ENCODE measurements at places on chromosomes 16 and 17. TPM values are rescaled to one million over a fixed set of nuclear protein-coding genes. Genes with fewer than 3 reads are reported as not detected.

Gene ITGAL
- not detected for total RNA-seq

Gene ZNF629
- 32.6 TPM for total RNA-seq

Gene KRT24
- 2.4 TPM for total RNA-seq

Gene CYTH1
- total RNA-seq: 40.5 TPM

Gene RSKR
- 42.1 TPM for total RNA-seq

Gene C16orf87
- total RNA-seq: 11.7 TPM

Gene ROGDI
- total RNA-seq: 17.9 TPM

Gene CDT1
- total RNA-seq: 82.5 TPM

Gene MEFV
- not detected for total RNA-seq

DNA sequence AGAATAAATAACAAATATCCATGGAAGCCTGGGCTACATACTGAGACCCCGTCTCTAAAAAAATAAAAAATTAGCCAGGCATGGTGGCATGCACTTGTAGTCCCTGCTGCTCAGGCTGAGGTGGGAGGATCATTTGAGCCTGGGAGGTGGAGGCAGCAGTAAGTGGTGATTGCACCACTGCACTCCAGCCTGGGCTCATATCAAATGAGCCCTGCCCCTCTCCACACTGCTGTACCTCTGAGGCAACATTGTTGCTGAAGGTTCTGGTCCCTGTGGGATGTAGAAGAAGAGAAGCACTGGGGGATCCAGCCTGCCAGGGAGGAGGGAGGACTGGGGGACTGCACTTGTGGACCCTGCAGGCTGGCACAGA, 11.4 kb upstream of the ARHGAP23 start:
- no peak for DNase-seq

DNA sequence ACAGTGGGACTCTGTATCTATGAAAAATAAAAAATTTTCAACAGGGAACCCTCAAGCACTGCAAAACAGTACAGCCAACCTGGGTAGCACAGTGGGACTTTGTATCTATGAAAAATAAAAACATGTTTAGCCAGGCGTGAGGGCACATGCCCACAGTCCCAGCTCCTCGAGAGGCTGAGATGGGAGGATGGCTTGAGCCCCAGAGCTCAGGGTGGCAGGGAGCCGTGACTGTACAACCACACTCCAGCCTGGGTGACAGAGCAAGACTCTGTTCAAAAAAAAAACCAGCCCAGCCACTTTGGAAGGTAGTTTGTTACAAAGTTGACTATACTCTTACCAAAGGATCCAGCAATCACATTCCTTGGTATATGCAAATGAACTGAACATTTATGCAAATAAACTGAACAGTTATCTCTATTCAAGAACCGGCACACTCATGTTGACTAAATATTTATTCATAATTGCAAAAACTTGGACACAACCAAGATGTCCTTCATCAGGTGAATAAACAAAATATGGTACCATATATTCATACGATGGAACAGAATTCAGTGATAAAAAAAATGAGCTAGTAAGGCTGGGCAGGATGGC, 5.2 kb downstream of the RPH3AL start:
- DNase-seq: no peak

DNA sequence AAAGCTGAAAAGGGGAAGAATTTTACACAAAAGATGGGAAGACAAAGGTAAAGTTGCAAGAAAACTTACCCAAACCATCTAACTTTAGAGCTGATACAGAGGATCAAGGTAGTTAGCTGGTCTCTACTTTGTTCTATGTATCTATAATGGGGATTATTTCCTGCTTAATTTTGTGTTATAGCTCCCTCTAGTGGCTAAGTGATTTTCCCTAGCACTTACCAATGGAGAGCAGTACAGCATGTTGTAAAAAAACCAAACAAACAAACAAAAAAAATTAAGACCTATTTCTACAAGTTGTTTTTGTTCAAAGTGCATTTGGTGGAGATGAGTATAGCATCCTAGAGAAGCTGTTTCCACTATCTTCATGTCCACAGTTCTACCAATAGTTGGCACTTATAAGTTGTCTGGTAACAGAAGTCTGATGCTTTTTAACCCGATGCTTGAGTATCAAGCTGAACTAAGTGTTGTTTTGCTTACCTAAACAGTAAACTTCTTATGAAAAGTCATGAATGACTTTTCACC, 7.5 kb downstream of the SRSF1 start:
- no peak for DNase-seq

GRCh38 chr17:17269926-17270773, 10.9 kb downstream of the COPS3 start:
- peak; percentile 7 for DNase-seq

GRCh38 chr16:54651440-54652195, 279.0 kb upstream of the IRX5 start:
- DNase-seq: no peak

DNA sequence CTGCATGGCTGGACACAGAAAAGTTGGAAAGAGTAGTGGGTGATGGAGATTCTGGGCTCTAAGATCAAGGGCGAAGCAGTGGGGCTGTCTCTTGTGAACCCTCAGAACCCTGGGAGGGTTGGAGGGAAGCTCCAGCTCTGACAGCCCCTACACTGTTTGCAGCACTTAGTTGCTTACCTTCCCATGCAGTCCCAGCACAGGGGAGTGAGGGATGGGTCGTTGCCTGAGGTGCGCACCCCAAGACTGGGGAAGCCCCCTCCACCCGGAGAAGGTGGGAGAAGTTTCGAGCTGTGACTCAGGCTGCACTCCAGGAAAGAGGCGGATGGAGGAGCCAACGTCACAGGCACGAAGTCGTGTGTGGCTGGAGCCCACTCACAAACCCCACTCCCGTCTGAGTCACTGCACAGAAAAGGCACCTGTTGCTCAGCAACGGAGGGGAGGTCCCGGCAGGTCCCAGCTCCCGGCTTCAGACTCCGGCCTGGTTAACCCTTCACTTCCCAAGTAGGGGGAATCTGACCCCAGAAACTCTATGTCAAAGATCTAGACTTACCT, 60.1 kb downstream of the AIPL1 start:
- DNase-seq: peak; percentile 63

- DNase-seq: no peak
These were observed 42.1 kb upstream of the ADCY7 start for GRCh38 chr16:50224286-50224685.

- DNase-seq: peak; percentile 8
These were observed 787 bp downstream of the PRKAR1A start for GRCh38 chr17:68512960-68513474.

DNA sequence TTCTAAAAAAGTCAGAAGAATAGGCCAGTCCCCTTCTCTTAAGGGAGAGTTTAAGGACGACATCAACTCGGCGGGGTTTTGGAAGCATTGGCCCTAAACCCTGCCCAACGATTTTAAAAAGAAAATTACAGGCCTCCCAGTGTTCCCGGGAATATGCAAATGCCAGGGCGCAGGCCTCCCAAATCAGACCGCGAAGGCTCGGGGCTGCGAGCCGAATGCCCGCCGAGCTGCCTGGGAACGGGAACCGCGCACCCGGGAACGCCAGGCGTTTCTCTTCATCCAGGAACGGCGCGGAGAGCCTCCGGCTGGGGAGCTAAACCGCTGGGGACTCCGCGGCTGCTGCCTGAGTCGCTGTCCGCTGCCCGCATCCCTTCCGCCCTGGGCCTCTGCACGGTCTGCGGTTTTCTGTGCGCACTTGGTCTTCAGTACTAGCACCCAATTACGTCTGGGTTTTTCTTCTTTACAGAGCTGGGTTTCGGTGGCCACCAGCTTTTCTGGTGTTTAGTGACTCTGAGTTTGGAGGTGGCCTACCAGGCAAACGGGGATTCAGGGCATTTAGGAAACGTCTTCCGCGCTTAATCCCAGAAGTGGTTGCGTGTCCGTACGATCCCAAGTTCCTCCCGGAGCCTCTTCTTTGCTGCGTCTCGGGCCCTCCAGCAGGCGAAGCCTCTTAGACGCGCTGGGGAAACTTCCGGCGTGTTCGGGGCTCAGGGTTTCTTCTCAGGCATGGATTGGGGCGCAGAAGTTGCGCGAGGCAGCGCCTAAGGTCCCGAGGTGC, 5.7 kb downstream of the IRX5 start:
- no peak for DNase-seq

GRCh38 chr17:15119968-15120367, 145.2 kb downstream of the PMP22 start:
- DNase-seq: no peak

DNA sequence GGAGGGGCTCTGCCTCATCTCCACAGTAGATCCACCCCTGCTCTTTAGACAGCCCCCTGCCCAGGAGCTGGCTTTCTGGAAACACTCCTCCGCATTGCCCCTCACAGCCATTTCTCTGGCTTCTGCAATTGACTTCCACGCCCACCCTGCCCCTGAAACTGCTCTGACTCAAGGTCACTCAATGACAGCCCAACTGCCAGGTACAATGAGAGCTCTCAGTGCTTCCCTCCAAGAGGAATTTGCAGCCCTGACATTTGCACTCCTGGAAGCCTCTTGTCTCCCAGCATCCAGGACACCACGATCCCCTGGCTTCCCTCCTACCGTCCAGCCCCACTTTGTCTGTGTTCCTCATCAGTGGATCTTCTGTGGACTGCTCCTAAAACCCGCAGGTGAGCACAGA, 421.5 kb downstream of the SOX9 start:
- DNase-seq: no peak

GRCh38 chr16:24841291-24841690, 4.5 kb upstream of the SLC5A11 start:
- no peak for DNase-seq

DNA sequence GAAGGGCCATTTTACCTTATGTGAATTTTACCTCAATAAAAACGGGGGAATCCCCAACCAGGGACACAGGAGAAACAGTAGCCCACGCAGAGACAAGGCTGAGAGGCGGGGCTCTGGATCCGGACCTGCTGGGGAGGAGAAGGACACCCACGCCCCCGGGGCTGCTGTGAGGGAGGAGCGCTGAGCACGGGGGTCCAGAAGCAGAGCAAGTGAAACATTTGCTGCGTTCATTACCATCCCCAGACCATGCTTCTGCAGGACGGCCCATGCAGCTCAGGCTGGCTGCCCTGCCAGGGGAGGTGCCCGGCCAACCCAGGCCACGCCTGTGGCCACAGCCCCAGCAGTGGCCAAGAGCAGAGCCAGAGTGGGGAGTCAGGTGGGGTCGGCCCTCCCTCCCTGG, 50.0 kb downstream of the KCNJ18 start:
- no peak for DNase-seq

DNA sequence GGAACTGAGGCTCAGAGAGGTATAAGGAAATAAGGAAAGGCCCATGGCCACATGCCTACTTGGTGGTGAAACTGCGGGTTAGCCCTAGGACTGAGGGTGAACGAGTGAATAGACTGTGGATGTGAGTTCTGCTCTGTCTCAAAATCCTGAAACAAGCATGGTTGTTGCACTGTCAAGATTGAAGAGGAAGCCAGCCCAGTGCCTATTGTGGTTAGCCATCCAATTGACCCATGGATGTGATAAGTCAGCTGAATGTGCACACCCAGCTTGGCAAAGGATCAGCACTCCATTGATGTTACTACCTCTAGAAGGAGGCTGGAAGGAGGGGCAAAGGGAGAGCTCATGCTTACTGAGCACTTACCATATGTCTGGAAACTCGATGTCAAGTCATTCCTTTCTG, 4.5 kb downstream of the TMEM114 start:
- no peak for DNase-seq

GRCh38 chr17:13016881-13017654, 759 bp downstream of the ELAC2 start:
- DNase-seq: no peak

DNA sequence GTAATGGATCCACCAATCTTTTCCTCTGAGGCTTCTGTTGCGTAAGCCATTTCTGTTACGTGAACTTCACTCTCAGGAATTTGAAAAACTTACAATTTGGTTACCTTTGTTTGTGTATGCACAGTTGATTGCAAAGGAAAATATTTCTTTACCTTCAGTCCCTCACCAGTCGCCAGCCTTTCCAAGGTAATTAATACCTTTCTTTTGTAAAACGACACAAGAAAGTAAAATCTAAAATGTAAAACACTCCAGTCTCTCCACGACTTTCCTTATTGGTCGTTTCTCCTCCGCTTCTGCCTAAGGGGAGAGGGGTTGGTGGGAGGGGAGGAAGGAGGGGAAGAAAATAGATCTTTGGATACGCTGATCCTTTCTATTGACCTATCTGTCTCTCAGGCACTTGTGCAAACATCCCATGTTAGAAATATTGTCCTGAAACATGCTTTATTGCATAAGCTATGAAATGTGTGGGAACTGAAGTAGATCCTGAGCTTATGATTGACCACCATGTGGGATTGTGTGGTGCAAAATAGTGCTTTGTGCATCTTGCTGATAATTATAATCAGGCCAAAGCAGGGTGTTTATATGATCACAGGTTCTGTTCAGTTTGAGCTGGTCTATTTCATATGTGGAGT, 32.4 kb upstream of the EFCAB13 start:
- no peak for DNase-seq

- DNase-seq: no peak
These were observed 14.2 kb upstream of the HAPSTR1 start for GRCh38 chr16:9077091-9077809.

DNA sequence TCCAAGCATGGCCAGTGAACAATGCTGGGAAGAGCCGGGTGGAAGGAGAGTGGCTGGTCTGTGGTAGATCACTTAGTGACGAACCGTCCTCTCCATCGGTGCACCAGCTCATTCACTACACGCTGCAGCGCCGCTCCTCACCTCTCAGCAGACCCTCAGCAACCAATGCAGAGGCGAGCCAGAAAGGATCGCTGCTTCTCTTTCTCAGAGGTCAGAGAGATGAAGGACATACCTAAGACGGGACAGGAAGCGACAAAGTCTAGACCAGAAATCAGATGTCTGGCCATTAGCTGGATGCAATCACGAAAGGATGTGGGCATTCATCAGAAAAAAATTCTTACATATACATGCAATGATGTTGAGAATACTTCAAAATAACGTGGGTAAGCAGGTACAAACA, 26.9 kb downstream of the NSMCE1 start:
- no peak for DNase-seq

GRCh38 chr17:43935204-43935925, 6.9 kb downstream of the PPY start:
- DNase-seq: no peak

GRCh38 chr16:1176280-1176897, 23.5 kb downstream of the CACNA1H start:
- DNase-seq: no peak

DNA sequence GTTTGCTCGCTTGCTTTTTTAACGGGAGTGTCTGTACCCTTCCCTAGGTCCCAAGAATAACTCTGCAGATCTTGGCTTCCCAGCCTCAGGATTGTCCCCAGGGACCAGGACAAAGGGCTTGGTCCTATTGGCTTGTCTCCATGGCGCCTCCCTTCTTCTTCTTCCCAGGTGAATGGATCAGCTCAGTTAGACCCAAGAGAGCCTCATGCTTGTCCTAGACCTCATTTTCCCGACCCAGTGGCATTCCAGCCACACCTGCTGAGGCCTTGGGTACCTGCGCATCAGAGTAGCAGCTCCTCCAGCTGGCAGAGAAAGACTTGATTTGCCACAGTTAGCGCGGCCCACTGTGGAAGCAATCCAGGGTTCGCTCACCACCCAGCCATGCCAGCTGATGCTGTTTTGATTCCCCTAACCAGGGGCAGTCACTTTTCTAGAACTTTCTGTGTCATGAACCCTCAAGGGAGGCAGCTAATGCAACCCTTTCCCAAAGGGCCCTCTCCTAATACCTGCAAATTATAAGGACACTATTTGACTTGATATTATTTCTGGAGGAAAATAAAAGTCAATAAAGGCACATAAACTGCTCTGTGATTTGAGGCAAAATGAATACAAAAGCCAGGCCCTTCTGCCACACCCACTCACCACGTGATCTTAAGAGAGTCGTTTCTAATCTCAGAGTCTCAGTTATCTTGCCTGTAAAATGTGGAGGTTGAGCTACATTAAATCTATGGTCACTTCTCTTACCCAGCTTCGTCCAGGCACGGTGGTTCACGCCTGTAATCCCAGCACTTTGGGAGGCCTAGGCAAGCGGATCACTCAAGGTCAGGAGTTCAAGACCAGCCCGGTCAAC, 13.9 kb downstream of the GPR142 start:
- DNase-seq: no peak

Measured in Calu3 (cell line).